Tibial nerve (tissue), 4 donors: ENCODE measurements at places on chromosomes 6 and 20.
A peak's percentile ranks its signal among the peaks of the same experiment; 100 is the strongest.

DNA sequence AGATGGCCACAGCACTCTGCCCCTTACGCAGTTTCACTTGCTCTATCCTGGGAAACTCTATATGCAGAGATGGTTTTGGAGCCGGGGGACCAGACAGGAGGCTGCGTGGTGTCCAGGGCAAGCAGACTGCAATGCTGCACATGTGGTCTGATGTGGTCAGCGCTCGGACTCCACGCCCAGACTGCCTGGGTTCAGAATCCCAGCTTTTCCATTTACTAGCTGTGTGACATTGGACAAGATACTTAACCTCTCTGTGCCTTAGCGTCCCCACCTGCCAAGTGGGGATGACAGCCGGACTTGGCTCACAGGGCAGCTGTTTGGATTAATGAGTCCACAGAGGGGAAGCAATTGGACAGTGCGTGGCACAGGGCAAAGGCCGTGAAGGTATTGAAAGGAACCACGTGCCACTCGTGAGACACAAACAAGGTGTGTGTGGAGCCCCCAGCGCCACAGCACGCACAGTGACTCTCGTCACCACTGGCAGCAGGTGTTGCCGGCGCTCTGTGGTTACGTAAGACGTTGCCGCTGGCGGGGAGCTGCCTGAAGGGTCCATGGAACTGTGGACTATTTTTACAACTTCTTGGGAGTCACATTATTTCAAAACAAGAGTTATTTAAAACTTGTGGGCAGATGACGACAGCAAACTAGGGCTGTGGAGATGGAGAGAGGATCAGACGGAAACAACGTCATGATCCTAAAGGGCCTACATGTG lies 201.4 kb downstream of the PREX1 start:
- DNase-seq: no peak

- no peak for DNase-seq
These were observed 44.7 kb upstream of the CCN2 start for GRCh38 chr6:131995917-131996316.

- DNase-seq: no peak
These were observed 195.0 kb downstream of the TMEM242 start for GRCh38 chr6:157128235-157128775.

GRCh38 chr6:144148886-144149285 lies 1.4 kb upstream of the STX11 start:
- no peak for DNase-seq

GRCh38 chr6:169398342-169399105 lies 144.9 kb upstream of the THBS2 start:
- peak; percentile 46 for DNase-seq

DNA sequence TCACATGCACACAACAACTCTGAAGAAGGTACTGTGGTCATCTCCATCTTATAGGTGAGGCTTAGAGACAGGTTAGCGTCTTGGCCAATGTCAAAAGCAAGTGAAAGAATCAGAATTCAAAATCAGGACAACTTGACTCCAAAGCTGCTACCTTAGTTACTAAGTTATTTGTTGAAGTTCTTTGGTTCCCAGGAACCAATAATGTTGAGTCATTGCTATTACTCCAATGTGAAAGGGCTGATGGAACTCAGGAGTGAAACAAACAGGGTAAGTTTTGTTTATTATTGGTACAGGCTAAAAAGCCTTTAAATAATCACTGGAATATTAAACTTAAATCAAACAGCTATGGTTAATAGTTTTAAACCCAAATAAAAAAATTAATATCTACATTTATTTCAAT lies 111.1 kb downstream of the PDSS2 start:
- no peak for DNase-seq

- no peak for DNase-seq
These were observed 13.4 kb downstream of the FAM110A start for GRCh38 chr20:846894-847278.

- no peak for DNase-seq
These were observed 52.2 kb downstream of the LYRM4 start for GRCh38 chr6:5208471-5208971.

- DNase-seq: no peak
These were observed 62.9 kb downstream of the QRSL1 start for GRCh38 chr6:106692112-106692818.

DNA sequence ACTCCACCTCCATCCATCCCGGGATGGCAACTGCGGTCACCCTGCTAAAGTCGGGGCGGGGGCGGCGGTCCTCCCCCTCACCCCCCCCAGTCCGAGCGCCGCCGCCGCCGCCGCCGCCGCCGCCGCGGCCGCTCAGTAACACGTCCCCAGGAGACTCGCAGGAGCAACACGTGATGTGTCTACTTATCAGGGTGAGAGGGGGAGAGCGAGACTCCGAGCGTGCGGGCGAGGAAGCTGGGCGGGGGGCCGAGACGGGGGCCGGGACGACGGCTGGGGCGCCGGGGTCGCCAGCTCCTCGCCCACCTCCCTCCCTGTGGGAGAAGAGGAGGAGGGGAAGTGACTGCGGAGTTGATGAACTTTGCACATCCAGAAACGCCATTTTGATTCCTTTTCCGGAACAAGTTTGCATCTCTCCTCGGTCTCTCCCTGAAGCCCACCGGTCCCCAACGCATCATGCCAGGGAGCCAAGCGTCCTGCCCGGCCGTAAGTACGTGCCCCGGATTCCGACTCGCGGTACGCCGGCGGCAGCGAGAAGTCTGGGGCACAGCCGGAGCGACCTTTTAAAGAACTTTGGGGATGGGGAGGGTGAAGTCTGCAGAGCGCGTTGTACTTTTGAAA lies at the start of gene RREB1:
RREB1 (plus strand) TSS at position 384 of the 618 bp plus-strand sequence. CDS start 73,951 bp downstream, outside the sequence.
- peak; percentile 75 for DNase-seq

DNA sequence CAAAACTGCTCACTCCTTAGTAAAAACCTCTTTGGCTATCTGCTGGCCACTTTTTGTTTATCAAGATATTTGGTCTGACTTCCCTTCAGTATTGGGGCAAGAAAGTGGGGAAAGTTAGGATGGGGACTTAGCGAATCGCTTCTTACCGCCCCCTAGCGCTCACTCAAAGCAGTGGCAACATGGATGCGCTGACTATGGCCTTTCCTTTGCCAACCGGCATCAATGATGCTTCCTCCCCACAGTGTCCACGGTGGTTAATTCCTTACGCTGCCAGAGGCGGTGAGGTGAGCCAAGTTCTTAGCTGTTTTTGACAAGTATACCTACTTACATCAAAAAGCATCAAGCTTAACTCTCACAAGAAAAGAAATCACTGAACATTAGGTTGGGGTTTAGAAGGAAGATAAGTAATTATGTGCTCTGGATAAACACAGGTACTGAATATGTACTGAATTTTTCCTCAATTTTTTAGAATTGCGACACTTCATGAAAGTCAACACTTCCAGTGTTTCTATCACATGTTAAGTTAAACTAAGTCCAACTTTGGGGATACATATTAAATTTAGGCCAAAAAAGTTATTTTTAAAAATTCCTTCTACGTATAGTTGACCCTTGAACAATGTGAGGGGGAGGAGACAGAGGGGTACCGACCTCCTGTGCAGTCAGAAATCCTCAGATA lies 86.7 kb downstream of the GMDS start:
- no peak for DNase-seq

DNA sequence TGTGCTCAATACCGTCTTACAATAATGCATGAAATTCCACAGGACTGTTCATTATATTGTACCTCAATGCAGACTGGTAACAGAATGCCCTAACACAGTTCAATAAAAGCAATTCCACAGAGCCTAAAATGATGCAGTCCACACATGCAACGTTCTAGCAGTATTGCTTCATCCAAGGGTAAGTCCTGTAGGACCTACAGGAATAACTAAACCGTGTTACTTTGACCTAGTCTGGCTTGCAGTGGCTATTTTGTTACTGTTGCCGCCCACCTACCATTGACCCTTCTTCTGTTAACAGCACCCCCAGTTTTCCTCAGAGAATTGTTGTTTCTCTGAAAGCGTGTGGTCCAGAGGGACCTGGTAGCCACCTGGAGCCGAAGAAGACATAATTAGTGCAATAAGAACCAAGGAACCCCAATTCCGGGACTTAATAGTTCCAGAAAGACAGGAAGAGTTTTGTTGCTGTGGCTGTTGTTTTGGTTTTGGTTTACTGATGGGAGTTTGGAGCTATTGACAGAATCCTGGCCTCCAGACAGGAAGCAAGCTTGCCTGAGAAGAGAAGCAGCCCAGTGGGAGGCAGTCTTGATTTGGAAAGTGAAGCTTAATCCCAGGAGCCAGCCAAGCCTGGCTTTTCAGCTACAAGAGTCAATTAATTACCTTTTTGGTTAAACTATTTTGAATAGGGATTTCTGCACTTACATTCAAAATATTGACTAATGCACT lies 91.3 kb downstream of the FRK start:
- no peak for DNase-seq

GRCh38 chr6:71480577-71480976 lies 192.0 kb downstream of the OGFRL1 start:
- no peak for DNase-seq
